ENCODE measurements at places on chromosomes 16 and 17.

- no peak for DNase-seq
Observed at GRCh38 chr16:76226481-76226880, 50.7 kb upstream of the CNTNAP4 start.

DNA sequence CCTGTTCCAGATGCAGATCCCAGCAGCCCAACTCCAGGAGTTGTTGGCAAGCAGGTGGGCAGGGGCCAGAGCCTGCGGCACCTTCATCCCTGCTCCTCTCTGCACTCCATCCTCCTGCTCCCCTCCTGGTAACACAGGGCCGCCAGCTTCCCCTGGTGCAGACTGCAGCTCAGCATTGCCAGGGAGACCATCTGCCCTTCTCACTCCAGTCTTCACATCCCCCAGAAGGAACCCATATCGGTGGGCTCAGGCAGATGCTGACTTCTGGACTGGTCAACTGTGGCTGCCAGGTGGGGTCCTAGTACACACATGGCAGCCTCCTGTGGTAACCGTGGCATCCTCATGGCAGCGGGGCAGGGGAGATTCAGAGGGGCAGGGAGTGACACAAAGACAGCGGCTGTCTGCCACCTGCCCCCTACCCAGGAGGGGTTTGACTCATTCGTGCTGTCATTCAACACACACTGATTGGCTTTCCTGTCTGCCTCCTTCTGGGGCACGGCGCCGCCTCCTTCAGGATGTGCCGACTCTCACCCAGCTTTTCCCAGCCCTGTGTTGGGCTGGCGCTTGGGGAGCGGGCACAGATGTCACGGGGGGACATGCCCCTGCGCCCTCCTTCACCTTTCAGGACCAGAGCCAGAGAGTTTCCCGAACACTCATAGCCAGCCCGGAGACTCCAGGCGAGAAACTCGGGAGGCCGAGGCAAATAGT lies 120.9 kb downstream of the CMIP start:
- no peak for DNase-seq

- no peak for DNase-seq
Observed at GRCh38 chr16:85048921-85049562, 21.4 kb downstream of the KIAA0513 start.

DNA sequence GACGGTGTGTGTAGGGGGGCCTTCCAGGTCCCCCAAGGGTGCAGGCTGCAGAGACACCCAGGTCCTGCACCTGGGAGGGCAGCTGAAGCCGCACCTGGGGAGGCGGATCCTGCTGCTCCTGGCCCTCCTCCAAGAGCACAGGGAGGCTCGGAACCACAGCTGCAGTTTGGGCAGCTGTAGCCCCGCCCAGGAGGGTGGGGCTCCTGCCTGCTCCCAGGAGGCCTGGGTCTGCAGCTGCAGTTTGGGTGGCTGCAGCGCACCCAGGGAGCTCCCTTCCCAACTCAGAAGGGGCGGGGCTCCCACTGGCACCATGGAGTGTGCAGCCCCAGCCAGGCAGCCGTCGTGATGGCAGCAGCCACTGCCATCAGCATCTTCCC lies 69.4 kb upstream of the NKD1 start:
- no peak for DNase-seq

DNA sequence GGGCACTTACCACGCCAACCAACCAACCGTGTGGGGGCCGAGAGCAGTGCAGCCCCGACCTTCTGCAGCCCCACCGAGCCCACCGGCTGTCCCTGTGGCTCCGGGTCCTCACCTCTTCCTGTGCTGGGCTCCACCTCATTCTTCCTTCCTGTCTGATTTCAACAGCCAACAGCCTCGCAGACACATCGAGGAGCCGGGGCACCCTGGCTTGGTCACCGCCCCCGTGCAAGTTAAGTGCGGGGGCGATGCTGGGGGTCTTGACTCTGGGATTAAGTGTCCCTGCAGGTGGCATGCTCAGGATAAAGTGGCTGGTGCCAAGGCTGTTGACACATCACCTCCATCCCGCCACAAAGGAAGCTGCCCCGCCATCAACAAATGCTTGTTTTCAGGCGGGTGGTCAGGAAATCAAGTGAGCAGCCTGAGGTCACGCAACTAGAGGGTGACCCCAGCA lies at the start of gene NLRC3:
TSS of gene NLRC3 (minus strand) at position 102 of the 451 bp plus-strand sequence. CDS start 12,367 bp downstream, outside the sequence.
- DNase-seq = no peak

DNA sequence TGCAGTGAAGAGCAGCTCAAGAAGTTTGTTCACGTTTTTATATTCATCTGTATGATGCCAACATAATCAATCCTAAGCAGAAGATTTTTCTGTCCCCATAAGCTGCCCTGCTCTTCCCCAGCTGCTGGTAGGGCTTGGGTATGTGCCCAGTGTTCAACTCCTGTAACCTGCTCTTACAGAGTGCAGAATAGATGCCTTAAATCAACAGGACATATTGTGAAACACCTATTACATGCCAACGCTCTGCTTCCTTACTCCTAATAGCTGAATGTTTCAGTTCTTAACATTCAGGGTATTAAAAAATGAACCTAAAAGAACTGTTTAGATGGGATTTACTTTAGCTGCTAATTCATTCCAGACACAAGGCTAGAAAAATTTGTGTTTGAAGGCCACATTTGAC lies 190.9 kb downstream of the HS3ST3A1 start:
- no peak for DNase-seq

DNA sequence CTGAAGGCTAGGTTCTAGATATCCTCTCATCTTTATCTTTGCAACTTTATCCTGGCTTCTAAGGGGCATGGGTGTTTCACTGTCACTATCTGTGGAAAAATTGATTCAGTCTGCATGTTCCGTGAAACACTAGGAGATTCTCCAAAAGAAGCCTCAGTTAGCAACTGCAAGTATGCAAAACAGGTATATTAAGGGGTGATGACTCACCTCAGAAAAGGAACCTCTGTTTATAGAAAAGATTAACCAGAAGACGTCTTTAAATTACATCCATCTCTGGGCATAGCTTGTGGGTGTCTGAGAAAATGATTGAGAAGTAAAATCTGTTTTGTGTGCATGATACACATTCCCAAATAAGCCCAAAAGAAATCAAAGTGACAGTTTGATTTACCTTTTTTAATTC lies 353.8 kb upstream of the HSBP1 start:
- no peak for DNase-seq

GRCh38 chr16:66408163-66409048 lies 18.7 kb upstream of the BEAN1 start:
- no peak for DNase-seq

- no peak for DNase-seq
Observed at GRCh38 chr17:63358111-63358839, 87.8 kb downstream of the CYB561 start.

GRCh38 chr17:34547453-34548063 lies 31.8 kb upstream of the TMEM132E start:
- DNase-seq = no peak

DNA sequence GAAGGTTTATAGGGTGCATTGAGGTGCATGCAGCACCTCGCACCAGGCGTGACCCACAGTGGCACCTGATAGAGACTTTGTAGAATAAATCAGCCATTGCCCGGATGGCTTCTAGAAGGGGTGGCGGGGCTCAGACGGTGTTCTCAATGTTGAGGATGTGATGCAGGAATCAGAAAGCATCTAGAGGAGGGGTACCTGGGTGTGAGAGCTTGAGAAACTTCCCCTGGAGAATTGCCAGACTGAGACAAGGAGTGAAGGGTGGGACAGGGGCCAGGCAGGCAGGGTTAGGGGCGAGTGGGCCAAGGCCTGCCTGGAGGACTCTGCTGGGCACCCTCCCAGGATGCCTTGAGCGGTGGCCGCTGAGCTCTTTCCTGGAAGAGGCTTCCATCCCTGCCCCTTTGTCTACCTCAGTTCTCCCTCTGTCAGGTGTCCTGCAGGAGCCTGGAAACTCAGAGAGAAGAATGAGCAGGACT lies 9.3 kb upstream of the ADGRG1 start:
- no peak for DNase-seq

Measured in stimulated activated CD8-positive, alpha-beta memory T cell treated with anti-CD3 and anti-CD28 coated beads, Interleukin-15, amount 100 ng/mL, for 1 hour (primary cell).